Bronchus fibroblast of lung (primary cell): ENCODE measurements at places on chromosomes 1 and 21. TPM values are rescaled to one million over a fixed set of nuclear protein-coding genes. Genes with fewer than 3 reads are reported as not detected.

Gene ZNF683
- total RNA-seq, result not detected in 2 replicates

Gene HPCAL4
- total RNA-seq, result not detected in 2 replicates

Gene WNT9A
- total RNA-seq, result 0.30 and 0.50 TPM in 2 replicates

Gene AADACL4
- not detected in 2 replicates for total RNA-seq

Gene DNASE2B
- 0.15 and 0.17 TPM in 2 replicates for total RNA-seq

Gene TSPAN2
- under 0.01 TPM in 1 of 2 replicates, not detected in the other for total RNA-seq

Gene FASLG
- total RNA-seq, result not detected in 2 replicates

Gene PTPRU
- 18.8 and 29.1 TPM in 2 replicates for total RNA-seq

Gene ASCL5
- total RNA-seq, result under 0.01 TPM in 1 of 2 replicates, not detected in the other

Gene TXNDC12
- total RNA-seq, result 47.1 and 50.8 TPM in 2 replicates

Gene OR2AK2
- total RNA-seq, result not detected in 2 replicates

Gene IBA57
- 1.5 and 6.6 TPM in 2 replicates for total RNA-seq

Gene KCTD3
- 30.5 and 36.7 TPM in 2 replicates for total RNA-seq

Gene GFI1
- total RNA-seq, result 0.15 and 0.50 TPM in 2 replicates

Gene GJB3
- not detected in 2 replicates for total RNA-seq

Gene TTC13
- total RNA-seq, result 6.5 and 8.9 TPM in 2 replicates

Gene FOXO6
- not detected in 2 replicates for total RNA-seq

Gene ACAP3
- 27.6 and 28.9 TPM in 2 replicates for total RNA-seq

Gene TEDDM1
- not detected in 2 replicates for total RNA-seq

Gene CD34
- total RNA-seq, result under 0.01 TPM in 1 of 2 replicates, not detected in the other

Gene GCSAML
- total RNA-seq, result not detected in 2 replicates

Gene PTGS2
- 0.17 and 0.45 TPM in 2 replicates for total RNA-seq

Gene PLPPR5
- under 0.01 TPM in 2 replicates for total RNA-seq

Gene KISS1
- total RNA-seq, result 7.6 and 7.9 TPM in 2 replicates

Gene SYT14
- total RNA-seq, result under 0.01 TPM in 2 replicates

Gene PIGC
- total RNA-seq, result 16.9 and 17.3 TPM in 2 replicates

Gene USH2A
- total RNA-seq, result under 0.01 TPM in 1 of 2 replicates, not detected in the other
